ENCODE measurements at places on chromosomes 16 and 17.
A peak's percentile ranks its signal among the peaks of the same experiment; 100 is the strongest.

GRCh38 chr17:7014995-7015958 lies 2.9 kb downstream of the RNASEK start:
- DNase-seq: peak; percentile 79

GRCh38 chr17:43070872-43071271 lies 45.8 kb downstream of the RND2 start:
- no peak for DNase-seq

DNA sequence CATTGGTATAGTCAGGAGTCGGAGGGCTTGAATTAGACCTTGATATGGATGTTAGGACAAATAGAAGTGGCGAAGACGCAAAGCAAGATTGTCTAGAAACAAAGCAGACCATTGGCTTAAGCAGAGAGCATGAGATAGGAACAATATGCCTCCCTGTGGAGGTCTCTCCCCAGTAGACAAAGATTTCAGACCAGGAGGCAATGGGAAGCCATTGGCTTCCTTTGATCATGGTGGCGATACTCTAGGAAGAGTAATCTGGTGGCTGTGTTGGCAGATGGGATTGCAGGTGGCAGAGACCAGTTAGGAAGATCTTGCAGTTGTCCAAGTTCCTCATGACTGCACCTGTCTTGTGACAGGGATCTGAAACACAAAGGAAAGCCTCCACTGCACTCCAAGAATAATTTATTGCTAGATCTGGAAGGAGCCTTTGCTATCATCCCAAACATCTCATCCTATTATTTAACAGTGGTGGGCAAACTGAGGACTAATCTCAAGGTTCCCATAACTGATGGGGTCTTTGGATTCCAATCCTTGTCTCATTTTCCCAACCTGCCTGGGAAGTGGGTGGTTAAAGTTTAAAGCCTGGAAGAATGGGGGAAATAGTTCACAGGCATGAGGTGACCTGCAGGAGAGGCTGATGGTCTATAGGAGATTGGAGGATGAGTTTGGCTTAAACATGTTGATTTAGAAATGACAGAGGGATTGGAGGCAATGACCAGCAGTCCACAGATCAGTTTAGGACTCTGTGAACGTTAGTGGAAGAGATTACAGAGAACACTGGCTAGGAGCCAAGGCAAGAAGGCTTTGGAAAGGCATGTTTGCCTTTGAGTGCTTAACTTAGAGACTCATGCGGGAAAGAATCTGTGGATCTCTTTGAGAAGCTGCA lies 37.0 kb downstream of the HLF start:
- DNase-seq: no peak

- DNase-seq: no peak
These were observed 81.3 kb downstream of the METRNL start for GRCh38 chr17:83160443-83161297.

- DNase-seq: no peak
These were observed 66.1 kb upstream of the FOXF1 start for GRCh38 chr16:86444261-86444660.

DNA sequence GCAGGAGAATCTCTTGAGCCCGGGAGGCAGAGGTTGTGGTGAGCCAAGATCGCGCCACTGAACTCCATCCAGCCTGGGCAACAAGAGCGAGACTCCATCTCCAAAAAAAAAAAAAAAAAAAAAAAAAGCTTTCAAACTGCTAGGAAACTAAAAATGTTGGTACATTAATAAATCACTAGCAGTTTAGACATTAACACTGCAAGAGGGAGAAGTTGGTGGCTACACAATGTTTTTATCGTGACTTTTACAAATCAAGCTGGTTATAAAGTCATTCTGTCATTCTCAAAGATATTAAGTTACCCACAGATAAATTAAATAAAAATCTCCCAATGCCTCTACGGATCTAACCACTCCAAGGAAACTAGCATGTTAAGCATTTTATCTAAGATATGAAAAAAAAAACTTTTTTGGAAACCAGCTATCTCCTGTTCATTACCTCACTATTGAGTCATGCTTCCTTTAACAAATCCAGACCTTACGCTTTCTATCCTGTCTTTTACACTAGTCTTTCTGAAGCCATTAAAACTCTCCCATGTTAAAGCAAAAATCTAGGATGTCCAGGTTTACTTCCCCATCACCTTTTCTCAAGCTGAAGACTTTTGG lies 85.9 kb upstream of the SMURF2 start:
- DNase-seq: no peak

DNA sequence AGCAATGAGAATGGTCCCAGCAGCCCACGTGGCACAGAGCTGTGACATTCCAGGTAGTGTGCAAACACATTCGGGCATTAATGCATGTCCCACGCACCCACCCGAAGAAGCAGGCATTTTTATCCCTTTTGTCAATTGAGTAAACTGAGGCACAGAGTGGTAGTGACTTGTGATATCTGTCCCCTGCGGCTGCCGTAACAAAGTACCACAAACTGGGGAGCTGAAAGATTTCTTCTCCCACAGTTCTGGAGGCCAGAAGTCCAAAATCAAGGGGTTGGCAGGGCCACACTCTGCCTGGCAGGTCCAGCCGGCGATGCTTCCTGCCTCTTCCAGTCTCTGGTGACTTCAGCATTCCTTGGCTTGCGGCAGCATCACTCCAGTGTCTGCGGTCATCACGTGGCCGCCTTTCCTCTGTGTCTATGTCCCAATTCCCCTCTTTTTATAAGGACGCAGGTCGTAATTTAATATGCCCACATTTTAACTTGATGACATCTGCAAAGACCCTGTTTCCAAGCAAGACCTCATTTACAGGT lies 221.9 kb upstream of the GSE1 start:
- DNase-seq: no peak

DNA sequence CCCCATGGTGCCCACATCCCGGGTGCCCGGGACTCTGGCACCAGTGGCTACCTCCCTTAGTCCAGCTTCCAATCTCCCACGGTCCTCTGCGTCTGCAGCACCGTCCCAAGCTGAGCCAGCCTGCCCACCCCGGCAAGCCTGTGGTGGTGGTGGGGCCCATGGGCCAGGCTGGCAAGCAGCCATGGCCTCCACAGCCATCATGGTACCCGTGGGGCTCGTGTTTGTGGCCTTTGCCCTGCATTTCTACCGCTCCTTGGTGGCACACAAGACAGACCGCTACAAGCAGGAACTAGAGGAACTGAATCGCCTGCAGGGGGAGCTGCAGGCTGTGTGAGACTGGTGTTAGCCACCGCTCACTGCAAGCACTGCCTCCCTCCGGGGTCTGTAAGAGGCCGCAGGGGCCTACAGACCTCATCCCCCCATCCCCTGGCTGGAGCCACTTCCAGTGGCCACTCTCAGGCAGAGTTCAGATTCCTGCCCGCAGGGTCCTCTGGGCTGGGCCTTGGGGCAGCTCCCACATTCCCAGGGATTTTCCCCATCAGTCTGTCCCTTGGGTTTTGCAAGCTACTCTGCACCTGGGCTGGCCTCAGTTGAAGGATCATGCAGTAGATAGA lies 3.9 kb upstream of the SETD1A start:
- DNase-seq: peak; percentile 37

DNA sequence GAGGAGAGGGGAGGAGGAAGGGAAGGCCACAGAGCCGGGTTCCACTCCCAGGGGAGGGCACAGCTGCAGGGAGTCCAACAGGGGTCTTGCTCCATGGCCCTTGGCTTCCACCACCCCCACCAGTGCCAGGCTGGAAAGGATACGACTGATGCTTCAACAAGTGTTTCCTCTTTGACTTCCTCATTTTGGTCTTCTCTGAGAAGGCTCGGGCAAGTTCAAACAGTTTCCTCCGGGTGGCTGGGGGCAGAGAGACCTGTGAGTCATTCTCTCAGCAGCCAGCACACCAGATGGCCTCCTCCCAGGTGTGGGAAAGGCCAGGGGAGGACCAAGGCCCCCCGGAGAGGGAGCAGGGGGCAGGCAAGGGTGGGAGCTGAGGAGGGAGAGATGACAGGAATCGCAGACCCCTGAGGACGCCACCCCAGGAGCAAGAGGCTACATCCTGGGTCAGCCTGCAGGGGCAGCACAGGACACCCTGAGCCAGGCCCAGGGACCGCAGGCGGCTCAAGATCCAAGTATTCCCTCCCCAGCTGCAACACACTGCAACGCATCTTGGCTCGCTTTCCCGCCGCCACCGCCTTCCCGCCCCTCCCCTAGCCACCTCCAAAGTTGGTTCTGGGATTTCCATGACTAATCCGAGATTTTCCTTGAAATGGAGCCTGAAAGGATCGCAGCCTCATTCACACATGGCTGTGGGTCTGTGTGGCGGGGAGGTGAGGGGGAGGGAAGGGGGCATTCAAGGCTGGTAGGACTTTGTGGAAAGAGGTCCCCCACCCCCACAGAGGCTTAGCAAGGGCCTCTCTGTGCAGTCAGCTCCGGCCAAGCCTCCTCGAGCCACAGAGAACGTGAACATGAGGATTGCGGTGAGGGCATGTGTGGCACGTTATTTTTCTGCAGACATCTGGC lies 18.4 kb upstream of the MRPS23 start:
- peak; percentile 57 for DNase-seq

DNA sequence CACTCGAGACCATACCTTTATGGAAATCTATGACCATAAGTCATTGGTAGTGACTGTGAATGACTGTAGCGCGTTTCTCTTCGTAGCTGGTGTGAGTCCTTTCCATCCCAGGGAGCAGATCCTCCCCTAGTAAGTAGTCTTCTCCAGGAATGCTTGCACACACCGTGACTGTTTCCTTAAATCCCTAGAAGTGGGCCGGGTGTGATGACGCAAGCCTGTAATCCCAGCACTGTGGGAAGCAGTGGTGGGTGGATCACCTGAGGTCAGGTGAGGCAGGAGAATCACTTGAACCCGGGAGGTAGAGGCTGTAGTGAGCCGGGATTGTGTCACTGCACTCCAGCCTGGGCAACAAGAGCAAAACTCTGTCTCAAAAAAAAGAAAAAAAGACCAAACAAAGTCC lies 70.6 kb downstream of the CRISPLD2 start:
- DNase-seq: no peak

DNA sequence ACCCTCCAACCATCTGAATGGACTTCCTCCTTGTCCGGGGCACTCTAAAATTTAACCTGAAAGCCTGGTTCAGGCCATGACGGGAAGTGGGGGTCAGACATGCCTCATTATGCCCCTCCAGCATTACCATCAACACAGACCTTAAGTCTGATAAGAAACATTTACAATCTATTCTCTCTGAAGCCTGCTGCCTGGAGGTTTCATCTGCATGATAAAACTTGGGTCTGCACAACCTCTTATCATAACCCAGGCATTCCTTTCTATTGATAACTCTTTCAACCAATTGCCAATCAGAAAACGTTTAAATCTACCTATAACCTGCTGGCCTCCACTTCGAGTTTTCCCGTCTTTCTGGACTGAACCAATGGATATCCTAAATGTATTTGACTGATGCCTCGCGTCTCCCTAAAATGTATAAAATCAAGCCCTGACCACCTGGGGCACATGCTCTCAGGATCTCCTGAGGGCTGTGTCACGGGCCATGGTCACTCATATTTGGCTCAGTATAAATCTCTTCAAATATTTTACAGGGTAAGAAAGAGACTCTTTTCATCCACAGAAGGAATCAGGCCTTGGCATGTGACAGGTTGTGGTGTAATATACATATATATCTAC lies 45.6 kb downstream of the LYRM1 start:
- DNase-seq: no peak

DNA sequence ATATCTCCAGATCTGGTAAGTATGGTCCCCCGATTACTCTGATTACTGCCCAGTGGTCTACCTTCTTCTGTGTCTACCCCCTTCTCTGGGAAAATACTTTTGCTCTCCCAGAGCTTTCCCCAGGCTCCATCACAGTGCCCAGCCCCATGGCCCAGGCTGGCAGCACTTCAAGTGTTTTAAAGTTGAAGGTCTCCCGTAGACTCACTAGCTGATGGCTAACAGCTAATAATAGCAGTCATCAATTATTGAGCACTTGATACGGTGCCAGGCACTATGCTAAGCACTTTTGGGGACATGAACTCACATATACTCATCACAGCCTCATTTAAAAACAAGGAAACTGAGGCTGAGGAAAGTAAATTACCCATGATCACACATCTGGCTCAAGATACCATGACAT lies 33.4 kb downstream of the DCUN1D3 start:
- DNase-seq: no peak

DNA sequence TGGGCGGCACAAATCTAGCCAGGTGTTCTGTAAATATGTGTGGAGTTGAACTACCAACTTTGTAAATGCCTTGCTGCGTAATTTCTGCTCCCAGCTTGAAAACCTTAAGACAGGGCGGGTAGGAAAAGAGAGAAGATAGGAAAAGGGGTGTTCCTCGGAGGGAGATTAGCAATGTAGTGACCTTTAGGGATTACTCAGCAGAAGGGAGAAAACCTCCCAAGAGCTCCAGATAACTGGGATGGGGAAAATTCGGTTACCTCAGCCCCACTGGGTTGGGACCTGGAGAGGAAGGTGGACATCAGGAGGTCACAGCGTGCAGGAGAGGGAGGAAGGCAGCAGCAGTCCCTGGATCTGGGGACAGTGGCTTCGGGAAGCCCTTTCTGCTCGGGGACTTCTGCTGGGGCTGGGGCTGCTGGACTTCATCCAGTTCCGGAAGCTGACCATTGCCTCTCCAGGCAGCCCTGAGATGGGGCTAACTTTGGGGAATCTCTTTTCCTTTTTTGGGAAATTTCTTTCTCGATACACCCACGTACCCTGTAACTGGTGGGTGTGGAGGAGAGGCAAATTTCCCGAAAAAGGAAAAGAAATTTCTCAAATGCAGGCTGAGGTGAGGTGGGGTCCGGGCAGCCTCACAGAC lies 39.2 kb downstream of the MPRIP start:
- DNase-seq: no peak

DNA sequence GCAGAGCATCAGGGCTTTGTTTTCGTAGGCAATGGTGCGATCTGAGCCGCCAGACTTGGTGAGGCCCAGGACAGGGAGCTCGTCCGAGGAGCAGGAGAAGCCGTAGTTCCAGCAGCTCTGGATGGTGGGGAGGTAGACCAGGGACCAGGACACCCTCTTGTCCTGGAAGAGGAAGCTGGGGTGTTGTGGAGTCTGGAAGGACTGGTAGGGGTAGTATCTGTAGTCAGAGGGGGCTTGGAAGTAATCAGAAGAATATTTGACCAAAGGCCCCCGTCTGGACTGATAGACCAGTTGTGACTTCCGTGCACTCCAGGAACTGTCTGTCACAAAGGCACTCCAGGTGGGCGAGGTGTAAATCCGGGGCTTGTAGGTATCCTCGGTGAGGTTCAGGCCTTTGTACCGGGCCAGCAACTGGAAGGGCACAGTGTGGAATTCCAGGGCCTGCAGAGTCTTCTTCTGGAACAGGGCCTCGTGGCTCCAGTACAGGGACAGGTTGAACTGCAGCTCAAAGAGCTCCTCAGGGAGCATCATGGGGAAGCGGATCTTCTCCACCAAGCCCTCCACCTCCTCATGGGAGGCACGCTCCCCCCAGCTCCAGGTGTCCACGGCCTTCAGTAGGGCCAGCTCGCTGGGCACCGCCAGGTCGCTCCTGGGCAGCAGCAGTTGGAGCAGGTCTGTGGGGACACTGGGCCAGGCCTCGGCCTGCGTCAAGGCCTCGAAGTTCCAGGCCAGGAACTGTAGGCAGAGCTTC lies 7.8 kb downstream of the LGALS3BP start:
- DNase-seq: no peak

GRCh38 chr17:31524926-31525800 lies 133.7 kb downstream of the RAB11FIP4 start:
- peak; percentile 92 for DNase-seq

- DNase-seq: no peak
These were observed 3.0 kb downstream of the SETD6 start for GRCh38 chr16:58518083-58518979.

GRCh38 chr16:11250091-11250785 lies 5.8 kb downstream of the SOCS1 start:
- no peak for DNase-seq

- DNase-seq: no peak
These were observed 380.0 kb upstream of the XYLT1 start for GRCh38 chr16:17850581-17851250.

GRCh38 chr16:68369697-68370580 lies 59.1 kb downstream of the PRMT7 start:
- no peak for DNase-seq

- no peak for DNase-seq
These were observed 35.3 kb downstream of the SOCS3 start for GRCh38 chr17:78324391-78325075.

All from CD4-positive, alpha-beta T cell (primary cell).